ENCODE measurements at places on chromosomes 7 and 10.
A peak's percentile ranks its signal among the peaks of the same experiment; 100 is the strongest.

DNA sequence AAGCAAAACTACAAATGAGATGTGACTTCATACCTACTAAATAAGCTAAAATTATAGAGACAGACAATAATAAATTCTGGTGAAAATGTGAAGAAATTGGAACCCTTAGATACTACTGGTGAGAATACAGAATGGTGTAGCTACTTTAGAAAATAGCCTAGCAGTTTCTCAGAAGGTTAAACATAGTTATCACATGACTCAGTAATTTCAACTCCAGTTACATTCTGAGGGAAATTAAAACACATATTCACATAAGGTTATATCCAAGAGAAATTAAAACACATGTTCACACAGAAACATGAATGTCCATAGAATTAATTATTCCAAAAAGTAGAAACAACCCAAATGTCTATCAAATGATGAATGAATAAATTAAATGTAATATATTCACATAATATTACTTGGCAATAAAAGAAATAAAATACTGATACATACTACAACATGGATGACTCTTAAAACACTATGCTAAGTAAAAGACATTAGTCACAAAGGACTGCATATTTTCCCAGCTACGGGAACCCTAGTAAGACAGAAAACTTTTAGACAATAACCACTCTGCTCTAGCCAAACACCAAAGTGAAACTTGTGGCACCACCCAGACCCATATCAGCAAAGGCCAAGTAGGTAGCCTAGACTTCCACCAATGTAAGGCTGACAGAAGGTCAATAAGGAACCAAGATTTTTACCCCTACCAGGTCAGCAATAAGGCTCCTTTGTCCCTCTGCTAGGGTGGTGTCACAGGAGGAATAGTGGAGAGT is 25.1 kb downstream of the SLC25A40 start:
- no peak for DNase-seq

GRCh38 chr7:130566168-130566897 is 74.4 kb downstream of the MEST start:
- DNase-seq = peak; percentile 92

- no peak for DNase-seq
These were observed 76.2 kb upstream of the ICA1 start for GRCh38 chr7:8338206-8338605.

- DNase-seq = no peak
These were observed 80.0 kb downstream of the NRCAM start for GRCh38 chr7:108376206-108376605.

DNA sequence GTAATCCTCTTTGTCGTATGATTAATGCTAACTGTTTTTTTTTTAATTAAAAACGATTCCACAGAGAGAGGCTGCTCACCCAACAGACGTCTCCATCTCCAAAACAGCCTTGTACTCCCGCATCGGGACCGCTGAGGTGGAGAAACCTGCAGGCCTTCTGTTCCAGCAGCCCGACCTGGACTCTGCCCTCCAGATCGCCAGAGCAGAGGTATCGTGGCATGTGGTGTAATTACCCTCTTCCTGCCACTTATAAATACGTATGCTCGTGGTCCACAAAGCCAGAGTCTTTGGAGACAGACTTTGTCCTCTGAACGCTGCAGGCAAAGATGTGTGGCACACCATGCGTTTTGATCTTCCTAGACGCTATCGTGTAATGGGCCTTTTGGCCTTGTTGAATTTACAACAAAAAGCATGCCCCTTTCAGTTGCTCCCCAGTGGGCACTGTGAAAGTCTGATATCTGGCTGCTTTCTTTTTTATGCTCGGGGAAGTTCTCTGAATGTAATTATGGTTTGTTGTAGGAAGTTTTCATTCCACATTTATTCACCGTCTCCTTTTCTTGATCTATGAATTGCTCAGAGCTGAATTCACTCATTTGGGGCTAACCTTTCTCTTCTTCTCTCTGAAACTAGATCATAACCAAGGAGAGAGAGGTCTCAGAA is 33.6 kb upstream of the BTBD16 start:
- DNase-seq = no peak

DNA sequence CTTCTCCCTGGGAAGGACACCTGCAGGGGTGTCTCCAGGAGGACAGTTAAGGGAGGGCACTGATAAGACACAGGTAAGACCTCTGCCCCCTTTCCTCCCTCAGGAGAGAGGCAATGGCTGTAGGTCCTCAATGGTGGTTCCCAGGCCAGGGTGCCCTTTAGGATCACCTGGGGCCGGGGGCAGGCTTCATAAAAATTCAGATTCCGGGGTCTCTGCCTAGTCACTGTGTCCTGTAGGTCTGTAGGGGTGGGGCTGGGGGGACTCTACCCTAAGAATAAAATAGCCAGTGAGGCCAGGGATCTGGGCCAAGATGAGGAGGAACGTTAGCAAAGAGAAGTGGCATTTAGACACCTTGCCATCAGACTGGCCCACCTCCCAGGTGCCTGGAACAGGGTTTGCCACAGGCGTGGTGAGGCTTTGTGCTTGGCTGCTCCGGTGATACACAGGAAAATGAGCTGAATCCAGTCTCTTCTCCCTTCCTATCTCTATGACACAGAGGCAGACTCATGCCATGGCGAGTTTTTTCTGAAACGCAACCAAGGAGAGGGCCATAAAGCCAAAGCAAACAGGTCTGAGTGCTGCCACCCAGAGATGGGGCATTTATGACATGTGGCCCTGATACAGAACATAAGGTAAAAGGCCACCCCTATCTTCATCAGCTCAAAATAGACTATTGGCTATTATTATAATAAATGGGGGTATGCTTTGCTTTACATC is 52.6 kb downstream of the SH3PXD2A start:
- DNase-seq = no peak
